Hematopoietic multipotent progenitor cell treated with erythropoietin and hydrocortisone succinate and interleukin-3 and kit ligand, for 6 days (in vitro differentiated cells): ENCODE measurements at places on chromosomes 5 and 9.

DNA sequence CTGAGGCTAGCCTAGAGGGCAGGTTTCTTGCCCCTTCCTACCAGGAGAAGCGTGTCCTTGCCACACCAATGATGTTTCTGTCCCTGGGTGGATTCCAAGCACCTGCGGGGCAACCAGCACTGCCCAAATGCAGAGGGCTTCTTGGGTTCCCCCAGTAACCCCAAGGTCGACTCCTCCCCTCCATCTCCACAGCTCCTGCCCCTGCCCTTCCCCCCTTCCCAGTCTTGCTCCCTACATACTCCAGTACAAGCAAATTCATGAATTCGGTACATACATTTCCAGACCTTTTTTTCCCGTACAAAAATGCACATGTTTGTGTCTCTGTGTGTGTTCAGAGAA lies 12.8 kb upstream of the JADE2 start:
- no peak for DNase-seq

- DNase-seq, result no peak
These were observed 64.4 kb downstream of the NUDT12 start for GRCh38 chr5:103498211-103498610.

- DNase-seq, result no peak
These were observed 20.1 kb downstream of the CLPTM1L start for GRCh38 chr5:1324719-1325190.

- DNase-seq, result no peak
These were observed 65.3 kb downstream of the LMX1B start for GRCh38 chr9:126678989-126679388.

DNA sequence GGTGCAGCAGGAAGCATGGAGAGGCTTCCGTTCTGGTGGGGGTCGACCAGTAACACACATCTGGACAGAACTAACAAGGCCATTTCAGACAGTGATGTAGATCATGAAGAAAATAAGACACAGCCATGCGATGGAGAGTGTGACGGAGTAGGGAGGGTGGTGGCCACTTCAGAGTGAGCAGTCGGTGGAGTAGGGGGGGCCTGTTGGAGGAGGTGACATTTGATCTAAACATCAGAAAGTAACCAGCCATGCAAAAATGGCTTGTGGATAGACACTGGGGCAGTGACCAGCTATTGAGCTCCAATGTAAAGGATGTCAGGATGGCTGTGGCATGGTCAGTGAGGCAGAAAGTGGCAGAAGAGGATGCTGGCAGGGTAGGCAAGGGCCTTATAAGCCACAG lies 65.9 kb downstream of the PPARGC1B start:
- DNase-seq, result no peak

DNA sequence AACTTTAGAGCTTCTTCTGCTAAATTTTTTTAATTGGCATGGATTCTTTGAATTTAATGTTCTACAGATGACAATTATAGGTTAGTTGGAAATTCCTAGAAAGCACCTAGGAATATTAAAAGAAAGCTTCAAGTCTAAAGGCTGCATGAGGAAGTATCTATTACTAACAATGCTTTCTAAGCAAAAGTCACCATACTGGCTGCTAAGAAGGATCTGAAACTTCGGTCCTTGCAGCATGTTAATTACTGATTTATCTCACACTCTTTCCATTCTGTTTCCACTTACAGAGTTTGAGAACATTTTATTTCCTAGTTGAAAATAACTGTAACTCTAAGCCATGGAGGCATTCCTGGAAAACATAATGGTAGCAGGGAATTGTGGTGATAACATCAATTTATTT lies 8.4 kb downstream of the SEMA6A start:
- DNase-seq, result no peak

DNA sequence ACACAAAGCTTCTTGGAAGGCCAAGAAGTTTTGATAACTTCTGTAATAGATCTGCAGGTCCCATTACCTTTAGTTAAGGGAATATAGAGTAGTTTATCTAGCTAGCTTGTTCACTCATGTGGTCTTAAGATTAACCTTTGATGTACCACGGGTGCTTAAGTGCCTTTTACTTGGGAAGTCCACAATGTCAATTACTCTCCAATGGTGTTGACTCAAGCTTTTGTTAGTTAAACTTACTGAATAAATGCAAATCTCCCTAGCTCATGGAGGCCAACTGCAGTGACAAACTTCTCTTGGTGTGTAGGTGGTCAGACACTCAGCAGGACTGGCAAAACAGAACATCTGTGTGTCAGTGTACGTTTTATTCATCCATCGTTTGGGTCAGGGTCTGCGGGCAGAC lies 501.5 kb downstream of the ELAVL2 start:
- DNase-seq, result no peak

GRCh38 chr9:112558476-112558875 lies 71.8 kb downstream of the KIAA1958 start:
- DNase-seq, result no peak

DNA sequence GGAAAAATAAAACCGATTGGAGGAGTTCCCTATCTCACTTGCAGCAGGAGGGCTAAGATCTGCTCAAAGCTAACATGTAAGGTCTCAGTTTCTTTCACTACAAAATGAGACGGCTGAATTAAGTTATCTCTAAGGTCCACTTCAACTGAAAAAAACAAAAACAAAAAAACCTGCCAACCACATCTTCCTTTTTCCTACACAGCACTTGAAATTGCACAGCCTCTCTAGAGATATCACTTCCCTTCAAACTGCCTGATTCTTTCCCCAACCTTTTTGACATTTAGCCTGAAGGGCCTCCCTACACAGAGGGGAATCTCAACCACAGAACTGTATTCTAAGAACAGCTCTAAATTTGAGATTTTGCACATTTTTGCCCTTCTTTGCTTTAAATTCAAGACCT lies 227.9 kb upstream of the TARS1 start:
- peak; percentile 84 for DNase-seq

DNA sequence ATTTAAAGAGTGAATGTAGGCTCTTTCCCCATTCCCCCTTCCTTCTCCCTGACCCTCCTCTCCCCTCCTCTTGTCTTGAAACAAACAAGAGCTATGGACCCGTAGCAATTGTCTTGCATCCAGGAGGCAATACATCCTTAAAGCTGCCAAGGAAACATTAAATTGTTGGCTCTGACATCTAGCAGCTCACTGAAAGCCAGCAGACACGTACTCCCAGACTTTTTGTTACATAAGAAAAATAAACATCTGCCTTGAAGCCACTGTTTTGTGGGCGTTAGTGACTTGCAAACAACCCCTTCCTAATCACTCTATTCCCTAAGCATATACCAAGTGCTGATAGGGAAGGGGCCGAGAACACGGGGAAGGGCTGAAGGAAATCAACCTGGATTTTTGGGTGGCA lies 8.6 kb downstream of the SLC45A2 start:
- no peak for DNase-seq

GRCh38 chr9:70028287-70028686 lies 15.4 kb upstream of the MAMDC2 start:
- DNase-seq, result no peak
